ENCODE measurements at places on chromosomes 6 and 20. TPM values are rescaled to one million over a fixed set of nuclear protein-coding genes. Genes with fewer than 3 reads are reported as not detected.

The NT5E gene
- 28.0 TPM for total RNA-seq

The ARFGAP1 gene
- total RNA-seq = 109 TPM

The SLC22A2 gene
- total RNA-seq = not detected

GRCh38 chr6:154280521-154280920, 76.1 kb downstream of the IPCEF1 start:
- H3K27ac ChIP-seq = no peak overlapping the region
- DNase-seq = no peak
- H3K36me3 ChIP-seq = no peaks in the 10 kb centered on the region
- H3K4me1 ChIP-seq = no peaks in the 10 kb centered on the region
- H3K4me3 ChIP-seq = no peak overlapping the region

GRCh38 chr6:82260997-82261732, 13.6 kb upstream of the IBTK start:
- no peak overlapping the region for H3K4me3 ChIP-seq
- H3K36me3 ChIP-seq = no peaks in the 10 kb centered on the region
- no peak overlapping the region for H3K27ac ChIP-seq
- no peaks in the 10 kb centered on the region for H3K4me1 ChIP-seq

GRCh38 chr6:132598473-132598872, 8.9 kb upstream of the TAAR5 start:
- H3K36me3 ChIP-seq = no peaks in the 10 kb centered on the region
- H3K4me1 ChIP-seq = no peaks in the 10 kb centered on the region
- H3K27ac ChIP-seq = no peak overlapping the region

GRCh38 chr20:7240490-7240889, 473.0 kb downstream of the BMP2 start:
- no peaks in the 10 kb centered on the region for H3K27me3 ChIP-seq
- H3K27ac ChIP-seq = no peak overlapping the region
- H3K36me3 ChIP-seq = no peaks in the 10 kb centered on the region

DNA sequence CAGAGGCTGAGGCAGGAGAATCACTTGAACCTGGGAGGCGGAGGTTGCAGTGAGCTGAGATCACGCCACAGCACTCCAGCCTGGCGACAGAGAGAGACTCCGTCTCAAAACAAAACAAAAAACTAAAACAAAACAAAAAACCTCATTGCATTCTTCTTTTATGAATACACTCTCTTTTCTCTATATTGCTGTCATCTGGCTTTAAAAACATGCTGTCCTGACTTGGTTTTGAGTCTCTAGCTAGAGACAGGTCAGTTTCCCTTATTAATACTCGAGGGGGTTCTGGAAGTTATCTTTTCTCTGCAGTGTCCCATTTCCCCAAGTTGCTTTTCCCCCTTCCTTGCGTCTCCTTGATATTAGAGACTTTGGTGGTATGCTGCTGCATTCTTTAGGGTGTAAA, 50.9 kb downstream of the RIOK1 start:
- H3K36me3 ChIP-seq = no peaks in the 10 kb centered on the region
- H3K27me3 ChIP-seq = no peaks in the 10 kb centered on the region
- H3K27ac ChIP-seq = no peak overlapping the region
- no peak for DNase-seq
- H3K4me3 ChIP-seq = no peak overlapping the region

DNA sequence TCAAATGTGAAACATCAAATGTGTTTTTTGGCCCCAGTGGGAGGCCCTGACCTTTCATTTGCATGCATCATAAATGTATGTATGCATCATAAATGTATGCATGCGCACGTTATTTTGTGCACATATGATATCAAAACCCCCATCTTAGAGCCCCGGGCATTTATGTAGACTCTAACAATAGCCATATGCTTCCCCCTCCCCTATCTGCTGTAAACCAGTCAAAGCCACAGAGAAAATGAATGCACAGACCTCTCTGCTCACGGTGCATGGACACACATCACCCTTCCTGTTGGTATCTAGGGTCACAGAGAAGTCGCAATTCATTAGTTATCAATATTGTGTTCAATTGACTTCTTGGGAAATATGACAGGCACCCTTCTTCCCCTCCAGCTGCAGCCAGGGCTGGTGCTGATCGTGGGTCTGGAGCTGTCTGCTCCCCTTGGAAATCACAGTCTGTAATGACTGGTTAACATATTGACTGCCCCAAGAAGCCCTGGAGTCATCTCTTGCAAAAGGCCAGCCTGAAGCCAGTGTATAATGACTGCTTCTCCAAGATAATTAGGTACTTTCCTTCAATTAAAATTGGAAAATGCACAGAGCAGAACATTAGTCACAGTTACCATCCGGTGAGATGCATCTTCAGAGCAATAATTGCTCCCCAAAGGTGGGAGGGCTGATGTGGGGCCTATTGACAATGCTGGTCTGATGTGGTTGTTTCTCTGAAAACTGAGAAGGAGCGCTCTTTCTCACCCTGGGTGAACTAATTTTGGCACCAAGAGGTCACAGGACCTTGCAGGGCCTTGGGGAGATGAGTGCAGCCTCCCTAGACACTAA, 532.2 kb downstream of the CDH26 start:
- H3K4me3 ChIP-seq = no peak overlapping the region
- DNase-seq = no peak
- no peaks in the 10 kb centered on the region for H3K36me3 ChIP-seq
- no peak overlapping the region for H3K27ac ChIP-seq
- H3K4me1 ChIP-seq = no peaks in the 10 kb centered on the region
- H3K27me3 ChIP-seq = no peaks in the 10 kb centered on the region

- no peak for DNase-seq
- H3K4me1 ChIP-seq = no peaks in the 10 kb centered on the region
- H3K27me3 ChIP-seq = no peaks in the 10 kb centered on the region
- no peak overlapping the region for H3K4me3 ChIP-seq
These were observed 148.8 kb downstream of the ARID1B start for GRCh38 chr6:156925718-156926607.

- no peaks in the 10 kb centered on the region for H3K27me3 ChIP-seq
- peak; percentile 71 for DNase-seq
- H3K4me1 ChIP-seq = peaks cover 8% of the 10 kb centered on the region
- H3K27ac ChIP-seq = no peak overlapping the region
- H3K4me3 ChIP-seq = no peak overlapping the region
These were observed 89.1 kb upstream of the CLDN20 start for GRCh38 chr6:155174576-155175211.

Measured in colonic mucosa (tissue), 4 donors.